ENCODE measurements at places on chromosomes 1 and 21.
A peak's percentile ranks its signal among the peaks of the same experiment; 100 is the strongest.

- H3K4me3 ChIP-seq = no peak overlapping the region
- no peak overlapping the region for H3K27ac ChIP-seq
- DNase-seq = peak; percentile 4
- H3K4me1 ChIP-seq = no peaks in the 10 kb centered on the region
Measured at GRCh38 chr21:45334134-45334533, 46.4 kb upstream of the POFUT2 start.

DNA sequence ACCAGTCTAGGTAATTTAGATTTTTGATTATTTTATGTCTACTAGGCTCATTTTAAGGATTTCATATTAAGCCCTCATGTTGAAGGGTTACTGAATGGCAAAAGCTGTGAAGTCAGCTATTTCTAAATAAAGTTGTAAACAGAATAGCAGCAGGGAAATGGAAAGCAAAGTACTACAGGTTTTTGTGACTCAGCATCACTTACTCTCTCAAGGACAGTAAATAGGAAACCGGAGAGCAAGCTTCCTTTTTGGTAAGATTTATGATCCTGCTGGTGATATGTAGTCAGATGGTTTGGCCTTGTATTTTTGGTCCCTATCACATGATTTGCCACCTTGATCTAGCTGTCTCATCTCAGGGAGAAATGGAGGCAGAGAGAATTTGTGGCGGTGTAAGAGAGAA lies 226.0 kb downstream of the RPS6KC1 start:
- DNase-seq = peak; percentile 16
- H3K27ac ChIP-seq = peak overlapping the region; percentile 23
- no peak overlapping the region for H3K4me3 ChIP-seq
- no peaks in the 10 kb centered on the region for H3K36me3 ChIP-seq

DNA sequence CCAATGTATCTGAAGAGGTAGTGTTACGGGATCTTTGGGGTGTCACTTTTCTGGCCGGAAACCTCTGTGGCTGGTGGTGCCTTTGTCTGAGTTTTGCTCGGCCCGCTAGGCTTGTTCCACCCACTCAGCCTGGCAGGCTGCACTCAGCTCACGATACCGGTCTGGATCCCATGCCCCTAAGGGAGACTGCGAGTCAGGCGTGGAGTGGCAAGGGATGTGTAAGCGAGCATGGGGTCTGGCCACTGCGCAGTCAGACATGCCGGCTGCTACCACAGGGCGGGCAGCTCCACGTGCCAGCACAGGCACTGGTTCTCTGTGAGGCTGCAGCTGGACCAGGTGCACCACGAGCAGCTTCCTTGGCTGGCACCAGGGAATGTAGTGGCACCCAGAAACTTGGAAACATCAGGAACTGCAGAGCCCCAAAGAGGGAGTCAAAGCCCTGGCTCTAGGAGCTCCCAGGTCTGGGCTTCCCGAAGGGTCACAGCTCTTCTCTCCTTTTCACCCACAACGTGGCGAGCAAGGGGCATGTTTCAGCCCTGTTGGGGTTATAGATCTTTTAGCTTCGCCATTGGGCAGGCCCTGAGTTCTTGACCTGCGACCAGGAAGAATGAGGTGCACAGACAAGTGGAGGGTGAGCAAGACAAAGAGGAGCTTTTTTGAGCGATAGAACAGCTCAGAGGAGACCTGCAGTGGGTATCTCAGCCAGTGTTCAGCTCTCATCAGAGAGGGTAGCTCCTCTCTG lies 23.8 kb upstream of the LRRC8C start:
- no peak for DNase-seq
- no peaks in the 10 kb centered on the region for H3K27me3 ChIP-seq
- no peaks in the 10 kb centered on the region for H3K36me3 ChIP-seq
- H3K4me1 ChIP-seq = peaks cover 6% of the 10 kb centered on the region

- peak overlapping the region; percentile 16 for H3K27ac ChIP-seq
- no peaks in the 10 kb centered on the region for H3K36me3 ChIP-seq
- DNase-seq = peak; percentile 47
Measured at GRCh38 chr1:13781907-13782633, 82.1 kb downstream of the PRDM2 start.

GRCh38 chr1:236343246-236343870 lies 50.7 kb upstream of the EDARADD start:
- H3K27ac ChIP-seq = no peak overlapping the region
- H3K36me3 ChIP-seq = no peaks in the 10 kb centered on the region
- DNase-seq = no peak
- no peaks in the 10 kb centered on the region for H3K27me3 ChIP-seq
- no peak overlapping the region for H3K4me3 ChIP-seq

GRCh38 chr1:111768023-111768422 lies 12.3 kb downstream of the DDX20 start:
- DNase-seq = no peak
- H3K4me3 ChIP-seq = no peak overlapping the region
- no peaks in the 10 kb centered on the region for H3K27me3 ChIP-seq
- H3K4me1 ChIP-seq = no peaks in the 10 kb centered on the region
- no peak overlapping the region for H3K27ac ChIP-seq
- no peaks in the 10 kb centered on the region for H3K36me3 ChIP-seq

DNA sequence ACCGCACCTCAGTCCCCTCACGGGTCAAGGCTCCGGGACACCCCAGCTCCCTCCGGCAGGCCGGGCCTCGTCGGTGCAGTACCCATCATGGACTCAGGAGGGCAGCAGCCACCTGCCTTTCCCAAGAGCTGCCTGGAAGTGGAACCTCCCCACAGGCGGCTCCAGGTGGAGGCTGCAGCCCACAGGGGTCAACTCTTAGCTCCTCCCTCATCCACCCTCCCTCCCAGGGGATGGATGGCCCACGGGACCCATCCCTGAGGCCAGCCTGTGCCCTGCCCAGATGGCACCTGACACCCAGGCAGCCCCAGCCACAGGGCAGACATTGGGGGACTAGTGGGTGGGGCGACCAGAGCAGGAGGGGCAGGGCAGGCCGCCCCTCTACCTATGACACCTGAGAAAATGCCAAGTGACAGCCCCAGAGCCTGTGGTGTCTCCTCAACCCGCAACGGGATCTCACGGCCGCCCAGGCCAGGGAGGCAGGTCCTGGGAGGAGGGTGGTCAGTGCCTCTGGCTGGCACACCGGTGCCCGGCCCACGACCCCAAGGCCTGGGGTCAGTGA lies 1.2 kb upstream of the ARHGEF16 start:
- H3K27me3 ChIP-seq = peaks cover 27% of the 10 kb centered on the region
- DNase-seq = peak; percentile 84
- peaks cover 10% of the 10 kb centered on the region for H3K4me1 ChIP-seq
- no peak overlapping the region for H3K27ac ChIP-seq
- no peak overlapping the region for H3K4me3 ChIP-seq

DNA sequence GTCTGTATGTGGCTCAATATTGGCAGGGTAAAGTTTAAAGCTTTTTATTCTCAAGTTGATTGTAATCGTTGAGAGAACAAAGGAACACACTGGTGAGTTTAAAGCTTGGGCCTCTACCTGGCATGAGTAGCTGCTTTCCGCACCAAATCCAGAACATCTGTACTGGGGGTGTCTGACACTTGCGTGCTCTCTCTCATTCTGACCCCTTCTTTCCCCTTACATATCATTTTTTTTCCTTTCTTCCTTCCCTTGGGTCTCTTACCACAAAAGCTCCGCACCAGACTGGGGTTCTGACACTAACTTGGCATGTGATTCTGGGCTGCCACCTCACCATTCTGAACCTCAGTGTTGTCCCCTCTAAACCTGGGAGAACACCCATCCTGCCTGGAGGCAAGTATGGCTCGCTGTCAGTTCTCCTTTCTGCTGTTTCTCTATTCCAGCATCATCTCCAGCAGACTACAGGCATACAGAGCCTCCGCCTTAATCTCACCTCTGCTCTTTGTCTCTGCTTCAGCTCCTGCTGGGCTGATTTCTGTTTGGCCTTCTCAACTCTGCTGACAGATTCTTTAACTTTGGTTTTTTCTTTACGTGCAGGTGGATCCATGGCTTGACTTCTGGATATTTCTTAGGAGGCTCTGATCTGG lies 859 bp upstream of the ERMAP start:
- H3K27me3 ChIP-seq = no peaks in the 10 kb centered on the region
- peak overlapping the region; percentile 95 for H3K4me3 ChIP-seq
- DNase-seq = no peak
- no peak overlapping the region for H3K27ac ChIP-seq
- H3K36me3 ChIP-seq = no peaks in the 10 kb centered on the region

GRCh38 chr21:20026543-20026942 lies 971.7 kb upstream of the NCAM2 start:
- H3K27ac ChIP-seq = no peak overlapping the region
- no peaks in the 10 kb centered on the region for H3K36me3 ChIP-seq
- H3K4me1 ChIP-seq = no peaks in the 10 kb centered on the region
- no peak overlapping the region for H3K4me3 ChIP-seq
- no peak for DNase-seq
- no peaks in the 10 kb centered on the region for H3K27me3 ChIP-seq

DNA sequence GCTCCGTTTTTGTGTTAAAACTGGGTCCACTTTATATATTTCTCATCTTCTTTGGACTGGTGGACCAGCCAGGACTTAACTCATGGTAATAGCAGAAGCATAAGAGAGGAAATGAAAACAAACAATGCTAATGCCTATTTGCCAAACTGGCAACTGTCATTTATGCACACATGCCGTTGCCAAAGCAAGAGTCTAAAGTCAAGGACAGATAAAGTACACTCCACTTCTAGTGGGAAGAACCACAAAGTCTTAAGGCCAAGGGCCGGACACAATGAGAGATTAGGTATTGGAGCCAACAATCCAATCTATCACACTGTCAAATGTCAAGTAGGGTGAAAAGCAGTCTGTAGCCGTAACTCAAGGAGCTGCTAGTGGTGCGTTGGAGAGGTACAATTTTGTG lies 157.7 kb downstream of the LYPLAL1 start:
- DNase-seq = no peak
- H3K36me3 ChIP-seq = no peaks in the 10 kb centered on the region
- H3K4me1 ChIP-seq = no peaks in the 10 kb centered on the region
- H3K27me3 ChIP-seq = no peaks in the 10 kb centered on the region
- no peak overlapping the region for H3K4me3 ChIP-seq

DNA sequence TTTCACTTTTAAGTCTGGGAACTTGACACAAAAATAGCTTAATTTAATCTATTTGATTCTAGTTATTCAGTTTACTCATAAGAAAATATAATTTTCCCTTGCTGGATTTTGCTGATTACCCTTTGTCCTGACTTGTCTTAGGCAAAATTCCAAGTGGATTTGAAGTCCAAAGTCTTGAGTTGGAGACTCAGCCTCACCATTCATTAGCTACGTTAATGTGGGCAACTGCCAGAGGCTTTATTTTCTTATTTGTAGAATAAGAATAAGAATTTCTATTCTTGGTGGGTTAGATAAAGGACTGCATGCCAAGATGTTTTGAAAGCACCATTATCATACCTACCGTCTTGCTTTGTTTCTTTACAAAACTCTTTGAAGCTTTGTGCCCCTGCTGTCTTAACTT lies 22.8 kb upstream of the PAPPA2 start:
- DNase-seq = no peak
- H3K4me3 ChIP-seq = no peak overlapping the region
- no peaks in the 10 kb centered on the region for H3K27me3 ChIP-seq
- no peaks in the 10 kb centered on the region for H3K4me1 ChIP-seq
- no peaks in the 10 kb centered on the region for H3K36me3 ChIP-seq
- H3K27ac ChIP-seq = no peak overlapping the region

- H3K4me1 ChIP-seq = peaks cover 28% of the 10 kb centered on the region
- DNase-seq = no peak
- H3K36me3 ChIP-seq = no peaks in the 10 kb centered on the region
- H3K27ac ChIP-seq = no peak overlapping the region
Measured at GRCh38 chr1:202809597-202810159, 1.1 kb upstream of the PCAT6 start.

DNA sequence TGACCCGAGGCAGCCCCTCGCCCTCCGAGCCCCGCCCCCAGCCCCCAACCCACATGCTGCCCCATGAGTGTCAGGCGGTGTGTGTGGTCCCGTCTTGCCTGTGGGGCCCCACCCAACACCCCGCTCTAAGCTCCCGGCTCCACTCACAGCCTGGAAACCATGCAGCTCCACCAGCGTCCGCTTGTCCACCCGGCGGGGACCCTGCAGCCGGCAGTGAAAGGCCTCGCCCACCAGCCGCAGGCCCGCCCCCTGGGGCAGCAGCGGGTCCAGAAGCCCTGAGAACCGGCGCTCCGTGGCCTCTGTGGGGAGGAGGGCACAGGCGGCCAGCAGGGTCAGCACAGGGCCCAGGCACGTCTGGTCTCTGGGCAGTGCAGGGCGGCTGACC lies 2.7 kb downstream of the C1QTNF12 start:
- H3K4me3 ChIP-seq = no peak overlapping the region
- DNase-seq = no peak
- H3K36me3 ChIP-seq = no peaks in the 10 kb centered on the region
- H3K27ac ChIP-seq = no peak overlapping the region
- peaks cover 13% of the 10 kb centered on the region for H3K27me3 ChIP-seq

GRCh38 chr1:239025223-239025622 lies 361.1 kb upstream of the CHRM3 start:
- H3K36me3 ChIP-seq = no peaks in the 10 kb centered on the region
- DNase-seq = no peak
- H3K27me3 ChIP-seq = no peaks in the 10 kb centered on the region
- no peaks in the 10 kb centered on the region for H3K4me1 ChIP-seq
- H3K4me3 ChIP-seq = no peak overlapping the region

- H3K4me3 ChIP-seq = no peak overlapping the region
- no peaks in the 10 kb centered on the region for H3K27me3 ChIP-seq
- no peaks in the 10 kb centered on the region for H3K4me1 ChIP-seq
- no peak overlapping the region for H3K27ac ChIP-seq
Measured at GRCh38 chr1:7899741-7900140, 40.9 kb downstream of the TNFRSF9 start.

DNA sequence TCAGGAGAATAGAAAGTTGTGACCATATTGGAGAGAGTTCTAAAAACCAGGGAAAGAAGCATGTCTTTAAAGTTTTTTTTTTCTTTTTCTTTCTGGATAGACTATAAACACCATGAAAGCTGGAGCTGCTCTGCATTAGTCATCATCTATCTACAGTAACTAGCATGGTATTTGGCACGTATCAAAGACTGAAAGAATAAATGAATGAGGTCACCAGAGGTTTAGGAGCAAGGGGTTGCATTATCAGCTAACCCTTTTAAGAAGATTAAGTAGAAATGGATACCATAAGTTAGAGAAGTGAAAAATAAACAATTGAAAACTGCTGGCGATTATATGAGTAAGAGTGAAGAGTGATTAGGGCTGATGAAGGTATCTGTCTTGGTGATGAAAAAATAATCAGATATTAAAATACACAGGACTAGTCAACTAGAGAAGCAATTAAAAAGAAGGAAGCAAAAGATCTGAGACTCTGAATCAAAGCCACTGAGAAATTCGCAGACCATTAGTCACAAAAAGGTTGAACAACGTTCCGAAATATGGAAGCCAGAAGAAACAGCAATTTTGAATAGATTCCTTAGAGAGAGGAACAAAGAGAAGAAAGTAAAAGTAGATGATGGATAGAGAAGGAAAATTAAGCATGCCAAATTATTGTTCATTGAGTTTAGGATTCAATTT lies 536.4 kb downstream of the DPYD start:
- DNase-seq = no peak
- H3K4me3 ChIP-seq = no peak overlapping the region
- no peaks in the 10 kb centered on the region for H3K36me3 ChIP-seq
- H3K27ac ChIP-seq = no peak overlapping the region
- H3K27me3 ChIP-seq = no peaks in the 10 kb centered on the region

Data from adrenal gland (tissue), 19 donors.